Liver (tissue), 10 donors: ENCODE measurements at places on chromosomes 4 and X. TPM values are rescaled to one million over a fixed set of nuclear protein-coding genes. Genes with fewer than 3 reads are reported as not detected.

- DNase-seq, result no peak
Measured at GRCh38 chr4:80053140-80053910, 19.7 kb downstream of the ANTXR2 start.

DNA sequence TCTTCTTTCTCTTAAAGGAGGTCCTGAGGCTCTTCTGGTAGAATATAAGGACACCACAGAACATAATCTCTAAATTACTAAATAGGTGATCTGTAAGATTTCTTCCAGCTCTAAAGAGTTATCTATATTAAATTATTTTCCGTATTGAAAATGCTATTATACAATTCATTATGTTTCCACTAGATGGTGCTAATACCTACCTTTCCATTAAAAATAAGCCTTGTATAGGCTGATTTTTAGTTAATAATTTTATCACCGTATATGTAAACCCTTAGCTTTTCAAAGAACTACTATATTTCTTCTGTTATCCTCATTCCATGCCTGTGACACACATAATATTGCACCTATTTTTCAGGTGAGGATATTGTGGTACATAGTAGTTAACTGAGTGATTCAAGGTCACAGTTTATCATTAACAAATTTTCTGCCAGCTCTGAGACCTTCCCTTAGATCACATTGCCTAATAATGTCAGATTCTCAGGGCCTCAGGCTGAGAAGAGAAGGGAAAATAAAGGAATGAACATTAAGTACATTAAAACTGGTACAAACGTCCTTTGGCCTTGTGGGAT is 138.8 kb downstream of the TEX11 start:
- no peak for DNase-seq

The MTNR1A gene
- total RNA-seq, result not detected

The HTRA3 gene
- 1.0 TPM for total RNA-seq

DNA sequence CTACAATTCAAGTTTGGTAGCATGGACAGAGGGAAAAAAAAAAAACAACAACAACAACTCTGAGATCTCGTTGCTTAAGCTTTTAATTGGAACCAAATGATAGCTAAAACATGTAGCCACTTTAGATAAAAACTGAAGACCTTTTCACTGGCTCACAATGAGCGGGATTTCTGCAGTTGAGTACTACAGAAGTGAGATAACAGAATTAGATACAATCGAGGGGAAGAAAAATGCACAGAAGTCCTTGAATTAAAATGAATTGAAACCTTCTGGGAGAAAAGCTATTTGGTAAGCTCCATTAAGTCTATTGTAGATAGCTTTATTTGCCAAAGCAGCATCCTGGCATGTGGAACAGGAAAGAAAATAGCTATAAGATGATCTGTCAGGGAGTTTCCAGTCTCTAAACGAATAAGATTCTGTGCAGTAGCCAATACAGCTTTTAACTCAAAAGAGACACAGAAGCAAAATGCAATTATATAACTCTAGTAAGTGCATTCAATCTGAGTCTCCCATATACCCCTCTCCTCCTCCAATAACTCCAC is 248.5 kb downstream of the ENOX2 start:
- no peak for DNase-seq

The TMEM33 gene
- 49.0 TPM for total RNA-seq

The PPARGC1A gene
- 34.6 TPM for total RNA-seq

GRCh38 chrX:42456176-42456700 is 321.7 kb downstream of the PPP1R2C start:
- no peak for DNase-seq

The NPY2R gene
- total RNA-seq, result not detected

DNA sequence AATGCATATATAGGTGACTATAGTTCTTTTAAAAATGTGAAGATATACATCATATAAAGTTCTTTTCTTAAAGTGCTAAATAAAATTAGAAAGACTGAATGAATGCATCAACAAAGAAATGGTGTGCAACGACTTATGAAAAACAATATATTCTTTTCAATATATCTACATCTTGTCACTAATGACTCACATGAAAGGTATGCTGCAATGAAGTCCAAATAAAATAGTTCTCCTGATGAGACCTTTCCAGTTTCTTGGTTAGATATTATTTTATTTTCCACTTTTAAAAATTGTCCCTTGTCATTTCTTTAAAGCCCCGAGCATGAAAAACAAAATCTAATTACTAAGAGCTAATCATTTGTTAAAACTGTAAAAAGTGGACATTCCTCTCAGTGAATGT is 462.1 kb downstream of the PCDH11X start:
- no peak for DNase-seq

GRCh38 chr4:54793856-54794422 is 136.2 kb downstream of the KIT start:
- no peak for DNase-seq

DNA sequence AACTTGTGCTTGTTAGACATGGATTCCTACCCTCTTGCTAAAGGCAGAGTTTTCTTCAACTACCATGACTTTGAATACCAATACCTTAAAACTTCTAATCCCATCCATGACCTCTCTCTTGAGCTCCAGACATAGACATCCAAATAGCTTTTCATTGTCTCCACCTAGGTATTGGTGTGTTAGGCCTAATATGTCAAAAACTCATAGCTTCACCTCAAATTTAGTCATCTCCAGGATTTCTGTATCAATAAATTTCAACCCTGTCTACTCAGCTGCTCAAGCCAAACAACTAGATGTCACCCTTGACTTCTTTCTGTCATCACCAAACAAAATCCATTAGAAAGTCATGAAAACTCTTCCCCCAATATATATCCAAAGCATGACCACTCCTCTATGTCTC is 617.7 kb upstream of the GRIA3 start:
- no peak for DNase-seq

The AFF2 gene
- total RNA-seq, result 0.50 TPM

DNA sequence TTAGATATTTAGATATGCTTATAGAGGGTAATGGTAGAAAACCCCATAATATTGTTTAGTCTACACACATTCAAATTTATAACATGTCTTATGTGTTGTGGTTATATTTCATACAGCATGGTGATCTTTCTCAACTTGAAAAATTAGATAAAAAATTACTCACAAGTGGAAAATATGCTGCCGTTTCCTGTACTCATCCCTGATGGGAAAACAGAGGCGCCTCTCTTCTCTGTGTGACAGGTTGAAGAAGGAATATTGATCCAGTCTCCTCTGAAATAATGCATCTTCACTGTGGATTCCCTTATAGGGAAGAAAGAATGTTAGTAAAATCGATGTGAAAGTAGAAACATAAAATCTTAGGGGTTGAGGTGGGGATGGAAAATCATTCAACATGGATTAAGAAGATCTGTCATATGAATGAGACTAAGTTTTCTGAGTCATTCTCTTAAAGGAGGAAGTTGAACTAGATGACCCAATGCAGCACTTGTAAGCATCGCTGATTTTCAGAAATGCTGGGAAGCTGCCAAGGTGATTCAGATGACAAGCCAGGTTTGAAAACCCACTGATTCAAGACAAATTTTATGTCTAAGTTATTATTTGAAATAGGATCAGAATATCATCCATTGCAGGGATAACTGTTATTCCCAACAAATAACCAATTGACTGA is 70.7 kb downstream of the ANKRD50 start:
- DNase-seq, result no peak

The SPOCK3 gene
- 0.08 TPM for total RNA-seq

DNA sequence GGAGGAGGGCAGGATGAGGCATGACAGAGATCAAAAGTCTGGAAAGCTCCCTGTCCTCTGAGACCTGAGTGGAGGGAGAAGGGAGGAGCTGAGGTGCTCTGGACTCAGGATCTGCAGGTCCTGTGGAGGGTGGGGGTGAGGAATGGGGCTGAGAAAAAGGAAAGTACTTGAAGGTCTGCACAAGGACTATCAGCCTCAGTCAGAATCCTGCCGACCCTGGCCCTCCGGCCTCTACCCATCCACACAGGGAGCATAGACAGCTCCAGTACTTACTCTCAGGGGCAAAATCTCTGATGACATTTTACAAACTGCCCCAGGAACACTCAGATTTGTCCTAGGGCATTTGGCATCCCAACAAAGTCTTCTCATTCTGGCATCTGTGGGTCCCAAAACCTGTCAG is 991 bp upstream of the ITIH6 start:
- no peak for DNase-seq

GRCh38 chr4:173714456-173714855 is 184.4 kb upstream of the HAND2 start:
- DNase-seq, result no peak

DNA sequence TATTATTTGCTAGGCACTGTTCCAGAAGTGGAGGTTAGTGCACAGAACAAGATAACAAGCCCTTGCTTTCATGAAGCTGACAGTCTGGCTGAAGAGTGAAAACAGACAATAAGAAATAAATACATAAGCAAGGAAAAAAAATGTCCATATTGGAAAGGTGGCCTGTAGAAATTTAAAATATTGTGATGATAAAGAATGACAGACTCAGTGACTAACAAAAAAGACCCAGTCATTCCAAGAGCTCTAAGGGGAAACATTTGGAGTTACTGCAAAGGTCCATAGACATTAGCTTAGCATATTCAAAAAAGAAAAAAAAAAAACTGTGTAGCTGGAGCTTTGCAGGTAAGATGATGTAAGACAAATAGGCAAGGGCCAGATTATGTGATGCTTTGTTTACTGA is 1.0 kb upstream of the ANTXR2 start:
- DNase-seq, result no peak

DNA sequence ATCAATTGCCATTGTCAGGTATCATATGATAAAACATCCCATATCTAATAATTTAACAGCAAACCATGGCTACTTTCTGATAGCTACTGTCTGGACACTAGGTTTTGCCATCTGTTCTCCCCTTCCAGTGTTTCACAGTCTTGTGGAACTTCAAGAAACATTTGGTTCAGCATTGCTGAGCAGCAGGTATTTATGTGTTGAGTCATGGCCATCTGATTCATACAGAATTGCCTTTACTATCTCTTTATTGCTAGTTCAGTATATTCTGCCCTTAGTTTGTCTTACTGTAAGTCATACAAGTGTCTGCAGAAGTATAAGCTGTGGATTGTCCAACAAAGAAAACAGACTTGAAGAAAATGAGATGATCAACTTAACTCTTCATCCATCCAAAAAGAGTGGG is 7.0 kb downstream of the NPY5R start:
- DNase-seq, result no peak

GRCh38 chr4:172826861-172827260 is 341.8 kb upstream of the GALNT7 start:
- DNase-seq, result no peak

DNA sequence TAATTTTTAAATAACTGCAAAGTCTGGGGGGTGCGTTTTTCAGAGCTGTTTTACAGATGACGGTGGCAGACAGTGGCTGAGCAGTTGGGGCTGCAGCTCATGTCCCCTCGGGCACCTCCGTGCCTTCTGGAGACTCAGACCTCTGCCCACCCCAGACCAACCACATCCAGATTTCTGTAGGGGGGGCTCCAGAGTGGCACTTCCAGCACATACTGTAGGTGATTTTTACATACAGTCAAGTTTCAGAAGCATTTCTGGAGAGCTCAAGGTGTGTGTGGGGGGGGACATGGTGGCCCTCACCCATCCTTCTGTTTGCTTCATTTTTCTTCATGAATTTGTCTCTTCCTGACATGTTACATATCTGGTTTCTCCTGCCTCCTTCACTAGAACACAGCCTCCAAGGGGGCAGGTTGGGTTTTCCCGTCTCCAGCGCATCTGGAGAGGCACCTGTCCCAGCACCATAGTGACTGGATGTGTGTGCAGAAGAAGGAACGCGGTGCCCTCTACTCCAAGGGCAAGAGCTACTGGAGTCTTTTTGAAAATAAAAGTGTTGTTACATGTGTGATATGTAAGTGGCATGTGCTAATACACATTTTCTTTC is 37.5 kb downstream of the TMEM271 start:
- DNase-seq, result no peak

The GAR1 gene
- 7.2 TPM for total RNA-seq

The BGN gene
- total RNA-seq, result 11.7 TPM

- no peak for DNase-seq
Measured at GRCh38 chrX:7889680-7890079, 37.5 kb downstream of the PNPLA4 start.

The RAB40A gene
- total RNA-seq, result 0.09 TPM
